Cortex of kidney (tissue), 1 donor: ENCODE measurements at places on chromosomes 6 and 20.

DNA sequence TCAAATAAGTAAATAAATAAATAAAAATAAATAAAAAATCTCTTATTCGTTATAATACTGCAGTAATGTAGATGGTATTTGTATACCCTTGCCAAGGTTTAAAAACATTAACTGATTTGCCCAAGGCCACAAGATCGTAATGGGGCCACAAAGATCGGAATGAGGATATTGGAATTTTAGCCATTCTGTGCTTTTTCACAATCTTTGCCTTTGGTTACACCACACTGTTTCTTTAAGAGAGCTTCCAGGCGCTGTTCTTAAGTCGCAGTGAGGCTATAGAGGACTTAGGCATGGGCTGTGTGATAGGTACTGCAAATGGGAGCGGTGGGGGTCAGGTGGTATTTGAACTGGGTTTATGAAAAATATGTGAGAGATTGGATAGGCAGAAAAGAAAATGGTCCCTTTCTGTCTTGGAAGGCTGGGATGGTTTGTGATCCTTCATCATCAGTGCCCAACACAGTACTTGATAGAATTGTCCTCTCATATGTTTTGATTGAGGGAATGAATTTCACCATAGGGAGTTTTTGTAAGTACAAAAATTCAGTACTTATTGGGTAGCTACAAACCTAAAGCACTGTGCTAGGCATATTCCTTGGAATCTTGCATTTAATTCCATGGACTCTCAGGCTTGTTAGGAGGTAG is 1.4 kb downstream of the NUS1 start:
- DNase-seq = no peak

GRCh38 chr20:17504066-17504897 is 26.9 kb downstream of the BFSP1 start:
- DNase-seq = no peak

DNA sequence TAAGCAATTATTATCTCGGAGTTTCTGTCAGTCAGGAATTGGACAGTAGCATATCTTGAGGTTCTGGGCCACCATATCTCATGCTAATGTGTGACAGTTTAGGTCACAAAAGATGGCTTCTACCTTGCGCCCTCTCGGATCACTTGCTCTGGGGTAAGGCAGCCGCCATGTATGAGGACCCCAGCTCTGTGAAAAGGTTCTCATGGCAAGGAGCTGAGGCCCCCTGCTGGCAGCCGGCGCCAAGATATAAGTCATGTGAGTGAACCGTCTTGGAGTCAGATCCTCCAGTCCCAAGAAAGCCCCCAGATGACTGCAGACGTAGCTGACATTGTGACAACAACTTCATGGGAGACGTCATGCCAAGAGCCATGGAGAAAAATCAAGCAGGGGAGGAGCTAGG is 670.8 kb downstream of the KIF16B start:
- no peak for DNase-seq

DNA sequence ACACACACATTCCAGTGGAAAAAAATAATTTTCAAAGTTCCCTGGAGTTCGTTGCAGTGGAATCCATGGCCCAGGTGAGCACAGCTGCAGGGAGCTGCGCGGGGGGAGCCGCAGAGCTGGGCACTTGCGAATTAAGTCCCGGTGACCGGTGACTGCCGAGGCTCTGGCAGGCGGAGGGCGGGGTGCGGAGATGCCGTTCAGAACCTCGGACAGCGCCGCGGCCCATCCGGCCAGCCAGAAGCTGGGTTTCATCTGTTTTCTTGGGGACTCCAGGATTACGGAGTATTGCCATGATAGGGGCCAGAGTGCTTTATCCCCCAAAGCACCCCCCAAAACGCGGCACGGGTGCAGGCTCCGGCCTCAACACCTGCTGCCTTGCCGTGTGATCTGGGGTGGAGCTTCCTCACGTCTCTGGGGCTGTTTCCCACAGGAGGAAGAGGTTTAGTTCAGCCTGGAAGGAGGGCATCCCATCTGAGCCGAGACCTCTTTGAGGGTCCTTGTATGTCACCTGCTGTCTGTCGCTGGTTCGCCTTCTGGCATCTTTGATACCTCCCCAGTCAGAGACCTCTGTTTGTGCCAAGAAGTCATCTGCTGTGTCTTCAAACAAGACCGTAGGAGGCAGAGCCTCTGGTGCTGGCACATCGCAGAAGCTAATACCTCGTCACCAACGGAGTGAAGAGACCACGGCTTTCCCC is 99.4 kb downstream of the YTHDF1 start:
- DNase-seq = no peak

GRCh38 chr20:35395728-35396127 is 16.0 kb downstream of the UQCC1 start:
- no peak for DNase-seq

- DNase-seq = no peak
Observed at GRCh38 chr20:44706301-44707017, 8.7 kb upstream of the CCN5 start.

GRCh38 chr20:17958373-17959256 is 10.0 kb downstream of the SNX5 start:
- DNase-seq = no peak

DNA sequence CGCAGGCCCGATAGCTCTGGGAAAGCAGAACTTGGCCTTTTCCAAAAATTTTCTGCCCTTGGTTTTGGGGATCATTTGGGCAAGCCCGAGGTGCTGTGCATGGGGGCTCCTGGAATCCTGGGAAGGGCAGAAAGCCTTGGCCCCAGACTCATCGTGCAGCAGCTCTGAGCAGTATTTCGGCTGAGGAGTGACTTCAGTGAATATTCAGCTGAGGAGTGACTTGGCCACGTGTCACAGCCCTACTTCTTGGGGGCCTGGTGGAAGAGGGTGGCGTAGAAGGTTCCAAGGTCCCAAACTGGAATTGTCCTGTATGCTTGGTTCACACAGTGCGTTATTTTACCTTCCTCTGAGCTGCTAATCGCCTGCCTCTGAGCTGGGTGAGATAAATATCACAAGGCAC is 1.1 kb upstream of the BMP2 start:
- no peak for DNase-seq

- no peak for DNase-seq
Observed at GRCh38 chr20:57792386-57793080, 82.7 kb upstream of the PMEPA1 start.

DNA sequence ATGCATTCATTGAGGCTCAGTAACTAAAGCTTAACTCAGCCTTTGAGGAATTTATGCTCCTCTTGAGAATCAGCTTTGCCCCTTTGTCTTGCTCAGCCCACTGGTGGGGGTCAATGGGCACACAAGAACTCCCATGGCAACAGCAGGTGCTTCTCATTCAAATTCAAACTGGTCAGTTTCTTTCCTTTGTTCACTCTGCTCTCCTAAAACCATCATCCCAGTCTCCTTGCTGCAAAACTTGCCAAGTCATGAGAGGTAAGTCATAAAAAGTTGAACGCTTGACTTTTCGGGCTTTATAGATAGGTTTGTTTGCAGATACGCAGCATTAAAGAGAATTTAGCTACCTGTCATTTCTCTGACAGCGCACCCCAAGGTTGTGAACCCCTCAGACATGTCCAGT is 146.8 kb downstream of the TFAP2A start:
- no peak for DNase-seq
